Effector CD8-positive, alpha-beta T cell (primary cell): ENCODE measurements at places on chromosomes 1 and 21.

DNA sequence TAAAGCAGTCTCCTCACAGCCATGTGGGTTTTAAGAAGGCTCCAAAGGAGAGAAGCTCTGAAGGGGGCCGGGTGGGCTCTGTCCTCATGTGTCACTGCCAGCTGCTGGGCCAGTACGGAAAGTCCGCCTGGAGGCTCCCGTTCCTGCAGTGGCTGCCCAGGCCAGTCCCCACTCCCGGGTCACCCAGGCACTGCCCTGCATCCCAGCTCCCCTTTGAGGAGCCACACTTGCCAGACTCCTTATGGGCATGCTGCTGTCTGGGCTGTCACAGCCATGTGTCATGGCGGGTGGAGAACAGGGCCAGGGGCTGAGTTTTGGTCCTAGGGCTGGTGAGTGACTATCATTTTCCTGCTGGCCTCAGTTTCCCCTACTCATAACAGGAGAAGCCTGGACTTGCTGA is 79.4 kb upstream of the ACTRT2 start:
- DNase-seq: no peak

DNA sequence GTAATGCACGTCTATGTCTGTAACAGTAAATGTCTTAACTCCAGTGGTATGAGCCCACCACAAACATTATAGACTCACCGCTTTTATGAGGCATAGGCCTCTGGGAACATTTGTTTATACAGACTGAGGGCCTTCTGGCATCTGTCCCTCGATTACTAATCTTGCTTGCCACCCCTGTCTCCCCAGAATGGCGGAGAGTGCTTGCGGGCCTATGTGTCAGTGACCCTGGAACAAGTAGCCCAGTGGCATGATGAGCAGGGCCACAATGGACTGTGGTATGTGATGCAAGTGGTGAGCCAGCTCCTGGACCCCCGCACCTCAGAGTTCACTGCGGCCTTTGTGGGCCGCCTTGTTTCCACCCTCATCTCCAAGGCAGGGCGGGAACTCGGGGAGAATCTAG is 18.3 kb upstream of the SHISA4 start:
- DNase-seq: no peak

DNA sequence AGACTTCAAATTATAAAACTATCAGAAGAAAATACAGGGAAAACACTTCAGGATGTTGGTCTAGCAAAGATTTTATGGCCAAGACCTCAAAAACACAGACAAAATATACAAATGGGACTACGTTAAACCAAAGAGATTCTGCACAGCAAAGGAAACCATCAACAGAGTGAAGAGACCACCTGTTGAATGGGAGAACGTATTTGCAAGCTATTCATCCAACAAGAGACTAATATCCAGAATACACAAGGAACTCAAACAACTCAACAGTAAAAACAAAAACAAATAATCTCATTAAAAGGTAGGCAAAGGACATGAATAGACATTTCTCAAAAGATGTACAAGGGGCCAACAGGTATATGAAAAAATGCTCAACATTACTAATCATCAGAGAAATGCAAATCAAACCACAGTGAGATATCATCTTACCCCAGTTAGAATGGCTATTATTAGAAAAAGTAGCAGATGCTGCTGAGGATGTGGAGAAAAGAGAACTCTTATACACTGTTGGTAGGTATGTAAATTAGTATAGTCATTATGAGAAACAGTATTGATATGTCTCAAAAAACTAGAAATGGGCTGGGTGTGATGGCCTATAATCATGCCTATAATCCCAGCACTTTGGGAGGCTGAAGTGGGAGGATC is 112.6 kb downstream of the LRIG2 start:
- no peak for DNase-seq

DNA sequence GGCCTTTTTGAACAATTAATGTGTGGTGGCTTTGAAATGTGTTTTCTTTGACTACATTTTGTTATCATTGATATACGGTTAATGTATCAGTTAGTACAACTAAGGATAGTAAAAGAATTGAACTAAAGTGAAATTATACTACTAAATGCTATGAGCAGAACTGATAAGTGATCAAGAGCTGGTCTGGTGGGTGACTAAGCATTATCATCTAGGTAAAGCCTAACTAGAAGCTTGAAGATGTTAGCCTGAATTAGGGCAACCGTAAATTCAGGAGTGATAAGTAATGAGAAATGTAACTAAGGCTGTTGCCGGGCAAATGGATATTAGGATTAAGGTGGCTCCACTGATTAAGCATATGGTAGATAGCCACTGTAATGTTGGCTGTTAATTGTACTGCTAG is 16.0 kb upstream of the GCLM start:
- DNase-seq: no peak

DNA sequence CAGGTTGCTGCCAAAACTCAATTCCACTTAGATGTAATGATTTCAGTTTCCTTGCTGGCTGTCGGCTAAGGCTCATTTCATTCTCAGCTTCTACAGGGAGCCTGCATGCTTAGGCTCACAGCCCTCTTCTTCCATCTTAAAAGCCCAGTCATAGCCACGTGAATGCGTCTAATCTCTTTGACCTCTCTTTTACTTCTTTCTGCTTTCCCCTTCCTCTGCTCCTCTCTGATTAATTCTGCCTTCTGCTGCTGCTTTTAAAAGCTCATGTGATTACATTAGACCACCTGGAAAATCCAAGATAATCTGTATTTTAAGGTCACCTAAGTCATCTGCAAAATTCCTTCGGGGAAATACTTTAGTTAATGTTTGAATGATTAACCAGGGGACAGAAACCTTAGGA is 812.8 kb upstream of the BRINP3 start:
- no peak for DNase-seq

DNA sequence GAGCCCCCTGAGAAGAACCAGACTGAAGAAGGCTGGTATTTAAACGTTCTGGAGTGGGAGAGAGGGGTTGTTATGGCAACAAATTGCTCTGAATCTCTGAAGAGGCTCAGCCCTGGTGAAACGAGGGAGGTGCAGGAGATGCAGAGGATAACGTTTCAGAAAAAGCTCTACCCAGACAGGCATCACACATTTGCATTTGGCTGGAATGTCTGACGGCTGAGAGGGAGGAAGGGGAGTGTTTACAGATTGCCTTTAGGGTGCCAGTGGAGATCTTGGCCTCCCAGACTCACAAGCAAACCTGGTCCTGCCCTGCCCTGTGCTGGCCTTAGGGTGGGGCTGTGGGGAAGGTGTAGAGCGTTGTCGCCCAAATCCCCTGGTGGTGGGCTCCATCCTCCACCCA is 169.0 kb upstream of the AJAP1 start:
- no peak for DNase-seq

DNA sequence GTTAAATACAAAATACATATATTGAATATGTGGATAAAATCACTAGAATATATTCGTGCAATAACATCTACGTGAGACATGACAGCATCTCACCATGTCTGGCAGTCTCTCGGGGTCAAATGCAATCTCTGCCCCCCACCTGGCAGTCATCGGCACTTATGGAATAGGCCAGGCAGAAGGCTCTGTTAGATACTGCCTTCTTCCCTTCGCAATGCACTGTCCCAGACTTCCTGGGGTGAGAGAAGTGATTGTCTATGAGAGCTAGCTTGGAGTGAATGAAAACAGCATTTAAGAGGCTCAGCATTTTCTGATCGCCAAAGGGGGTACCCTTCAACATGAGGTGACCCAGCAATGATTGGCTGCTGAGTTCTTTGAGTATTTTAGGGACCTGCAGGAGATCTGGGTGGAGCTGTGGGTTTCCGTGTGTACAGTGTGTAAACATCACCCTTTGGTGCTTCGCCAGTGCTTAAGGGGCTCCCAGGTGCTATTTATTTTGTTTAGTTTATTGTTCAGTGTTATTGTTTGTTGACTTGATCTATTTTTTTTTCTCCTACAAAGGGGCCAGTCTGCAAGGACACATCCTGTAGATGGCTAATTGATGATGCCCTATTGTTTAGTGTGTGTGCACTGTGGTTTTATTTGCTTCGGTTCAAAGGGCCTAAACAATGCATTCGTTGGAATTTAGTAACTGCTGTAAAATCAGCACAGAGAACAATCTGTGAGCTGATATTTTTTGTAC is 10.2 kb downstream of the ERG start:
- no peak for DNase-seq

GRCh38 chr21:39326607-39327307 is 13.3 kb upstream of the BRWD1 start:
- DNase-seq: no peak
